ENCODE measurements at places on chromosomes 16 and 17.

DNA sequence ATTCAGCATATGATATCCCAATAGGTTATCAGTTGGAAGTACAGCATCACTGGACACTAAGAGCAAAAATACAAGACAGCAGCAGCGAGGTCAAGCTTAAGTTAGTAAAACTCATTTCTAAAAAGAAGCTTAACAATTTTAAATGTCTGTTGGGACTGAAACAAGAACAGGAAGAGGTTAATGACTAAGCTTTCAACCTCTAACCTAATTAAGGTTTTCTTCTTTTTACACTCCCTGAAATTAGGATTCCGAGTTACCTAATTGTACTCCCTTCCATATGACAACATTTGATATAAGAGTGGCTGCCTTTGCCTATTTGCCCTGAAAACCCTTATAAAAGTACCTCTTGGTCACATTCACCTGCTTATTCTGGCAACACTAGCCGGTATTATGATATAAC, 34.3 kb downstream of the CPSF4L start:
- no peak for DNase-seq

DNA sequence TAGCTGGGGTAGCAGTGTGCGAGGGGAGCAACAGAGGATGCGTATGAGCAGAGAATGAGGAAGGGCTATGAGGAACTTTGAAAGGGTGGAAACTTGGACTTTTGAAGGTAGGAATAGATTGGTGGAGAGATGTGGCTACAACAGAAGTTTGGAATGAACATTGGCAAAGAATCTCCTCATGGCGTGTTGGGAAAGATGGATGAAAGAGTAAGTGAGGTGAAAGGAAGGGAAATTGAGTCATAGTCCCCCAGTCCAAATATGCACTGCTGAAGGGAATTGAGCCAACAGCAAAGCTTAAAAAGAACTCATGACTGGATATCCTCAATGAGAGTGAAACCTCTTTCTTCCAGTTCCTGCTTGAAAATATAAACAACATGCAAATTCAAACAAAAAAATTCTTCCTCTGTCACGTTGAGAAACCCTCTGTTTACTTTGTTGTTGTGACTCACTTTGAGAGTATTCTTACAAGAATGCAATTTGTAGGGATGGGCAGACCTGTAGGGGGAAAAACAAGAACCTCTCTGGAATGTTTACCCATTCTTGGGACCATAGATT, 313.2 kb upstream of the KCNJ16 start:
- DNase-seq: no peak

GRCh38 chr16:85619101-85619891, 6.2 kb downstream of the GSE1 start:
- no peak for DNase-seq

DNA sequence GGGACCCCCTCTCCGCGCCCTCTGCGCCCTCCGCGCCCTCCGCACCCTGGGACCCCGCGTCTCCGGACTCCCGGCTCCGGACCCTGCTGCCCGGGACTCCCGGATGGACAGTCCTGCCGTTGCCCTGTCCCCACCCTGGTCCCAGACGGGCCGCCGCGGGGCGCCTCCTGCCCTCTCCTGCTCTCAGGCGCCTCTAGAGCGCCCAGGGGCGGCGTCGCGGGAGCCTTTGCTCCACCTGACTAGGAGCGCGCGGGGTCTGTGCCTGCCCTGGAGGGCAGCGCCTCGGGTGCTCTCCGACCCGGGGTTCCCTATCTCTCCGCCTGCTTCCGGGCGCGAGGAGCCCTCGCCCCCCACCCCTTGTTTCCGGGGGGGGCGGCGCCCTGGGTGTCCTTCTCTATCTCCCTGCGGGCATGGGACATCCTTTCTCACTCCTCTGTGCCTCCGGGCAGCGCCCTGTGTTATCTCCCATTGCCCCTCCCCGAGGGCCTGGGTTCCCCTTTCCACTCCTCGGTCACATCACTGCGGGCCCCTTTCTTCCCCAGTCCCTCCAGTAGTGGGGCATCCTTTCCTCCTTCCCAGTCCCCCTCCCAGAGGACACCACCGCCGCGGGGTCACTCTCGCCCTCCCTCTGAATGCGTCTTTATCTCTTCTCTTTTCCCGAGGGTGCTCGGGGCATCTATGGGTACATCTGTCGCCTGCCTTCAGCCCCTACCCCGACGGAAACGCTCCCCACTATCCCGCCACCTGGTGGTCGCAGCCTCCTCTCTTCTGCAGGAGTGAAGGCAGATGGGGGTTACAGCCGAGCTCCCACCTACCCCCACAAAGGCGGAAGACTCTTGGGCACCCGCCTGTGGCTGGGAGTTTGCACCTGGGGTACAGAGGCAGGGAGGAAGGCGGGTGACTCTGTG, 875 bp downstream of the PRKCB start:
- peak; percentile 27 for DNase-seq

DNA sequence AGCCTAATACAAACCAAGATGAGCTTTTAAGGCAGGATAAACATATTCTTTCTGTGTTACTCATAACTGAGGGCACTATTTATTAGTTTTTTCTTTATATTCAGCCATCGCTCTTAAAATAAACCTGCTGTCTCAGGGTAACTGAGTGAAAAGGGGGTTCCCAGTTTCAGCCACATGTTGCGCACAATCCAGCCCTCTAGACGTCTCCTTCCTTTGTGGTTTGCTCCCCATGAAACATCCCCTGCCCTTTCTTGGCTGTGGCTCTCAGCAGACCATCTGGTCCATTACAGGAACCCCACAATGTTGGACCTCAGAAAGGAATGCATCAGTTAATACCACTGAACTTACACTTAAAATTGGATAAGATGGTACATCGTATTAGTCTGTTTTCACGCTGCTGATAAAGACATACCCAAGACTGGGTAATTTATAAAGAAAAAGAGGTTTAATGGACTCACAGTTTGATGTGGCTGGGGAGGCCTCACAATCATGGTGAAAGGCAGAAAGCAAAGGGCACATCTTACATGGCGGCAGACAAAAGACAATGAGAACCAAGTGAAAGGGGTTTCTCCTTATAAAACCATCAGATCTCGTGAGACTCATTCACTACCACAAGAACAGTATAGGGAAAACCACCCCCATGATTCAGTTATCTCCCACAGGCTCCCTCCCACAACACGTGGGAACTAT, 12.6 kb upstream of the IL21R start:
- DNase-seq: no peak

DNA sequence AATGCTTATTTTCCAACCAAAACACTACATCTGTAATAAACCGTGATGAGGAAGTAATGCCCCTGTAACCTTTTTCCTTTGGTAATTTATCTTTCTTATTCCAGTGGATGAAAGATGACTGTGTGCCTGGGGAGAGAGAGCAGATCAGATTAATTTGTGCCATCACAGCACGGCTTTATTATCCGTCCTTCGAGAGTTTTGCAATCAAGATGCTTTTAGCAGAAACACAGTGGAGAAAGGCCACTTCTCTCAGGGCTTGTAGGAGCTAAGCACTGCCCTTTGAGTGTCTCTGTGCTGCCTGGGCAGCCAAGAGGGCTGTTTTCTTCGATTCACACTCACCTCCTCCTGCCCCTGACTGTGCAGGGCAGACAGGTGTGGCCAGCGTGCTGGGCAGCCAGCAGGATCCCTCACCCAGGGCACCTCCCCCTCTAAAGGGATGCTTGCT, 190.2 kb downstream of the PRKCA start:
- DNase-seq: no peak

- DNase-seq: no peak
Measured at GRCh38 chr16:7487574-7488323, 155.1 kb downstream of the RBFOX1 start.

- no peak for DNase-seq
Measured at GRCh38 chr17:73824321-73824720, 180.1 kb upstream of the SDK2 start.

- no peak for DNase-seq
Measured at GRCh38 chr16:63530974-63531373, 1494.7 kb upstream of the CDH8 start.

DNA sequence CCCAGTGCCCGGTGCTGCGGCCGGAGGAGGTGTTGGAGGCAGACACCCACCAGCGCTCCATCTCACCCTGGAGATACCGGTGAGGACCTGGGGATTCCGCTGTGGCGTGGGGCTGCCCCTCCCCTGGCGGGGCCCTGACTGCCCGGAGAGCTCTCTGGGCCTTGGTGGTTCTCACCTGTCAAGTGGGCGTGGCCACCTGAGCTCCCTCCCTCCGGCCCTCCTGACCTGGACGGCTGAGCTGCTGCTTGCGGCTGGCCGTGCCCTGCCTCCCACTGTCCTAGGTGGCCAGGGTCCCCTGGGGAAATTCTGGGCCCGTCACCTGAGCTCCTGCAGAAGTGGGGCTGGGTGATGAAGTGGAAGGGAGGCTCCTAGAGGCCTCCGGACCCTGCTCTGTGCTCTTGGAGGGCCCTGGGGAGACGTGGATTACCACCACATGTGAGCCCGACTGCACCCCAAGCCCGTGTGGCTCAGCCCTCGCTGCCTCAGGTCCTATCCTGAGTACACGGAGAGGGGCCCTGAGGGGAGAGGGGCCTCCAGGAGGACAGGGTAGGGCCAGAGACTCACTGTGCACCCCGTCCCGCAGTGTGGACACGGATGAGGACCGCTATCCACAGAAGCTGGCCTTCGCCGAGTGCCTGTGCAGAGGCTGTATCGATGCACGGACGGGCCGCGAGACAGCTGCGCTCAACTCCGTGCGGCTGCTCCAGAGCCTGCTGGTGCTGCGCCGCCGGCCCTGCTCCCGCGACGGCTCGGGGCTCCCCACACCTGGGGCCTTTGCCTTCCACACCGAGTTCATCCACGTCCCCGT, 1.1 kb downstream of the IL17C start:
- no peak for DNase-seq

DNA sequence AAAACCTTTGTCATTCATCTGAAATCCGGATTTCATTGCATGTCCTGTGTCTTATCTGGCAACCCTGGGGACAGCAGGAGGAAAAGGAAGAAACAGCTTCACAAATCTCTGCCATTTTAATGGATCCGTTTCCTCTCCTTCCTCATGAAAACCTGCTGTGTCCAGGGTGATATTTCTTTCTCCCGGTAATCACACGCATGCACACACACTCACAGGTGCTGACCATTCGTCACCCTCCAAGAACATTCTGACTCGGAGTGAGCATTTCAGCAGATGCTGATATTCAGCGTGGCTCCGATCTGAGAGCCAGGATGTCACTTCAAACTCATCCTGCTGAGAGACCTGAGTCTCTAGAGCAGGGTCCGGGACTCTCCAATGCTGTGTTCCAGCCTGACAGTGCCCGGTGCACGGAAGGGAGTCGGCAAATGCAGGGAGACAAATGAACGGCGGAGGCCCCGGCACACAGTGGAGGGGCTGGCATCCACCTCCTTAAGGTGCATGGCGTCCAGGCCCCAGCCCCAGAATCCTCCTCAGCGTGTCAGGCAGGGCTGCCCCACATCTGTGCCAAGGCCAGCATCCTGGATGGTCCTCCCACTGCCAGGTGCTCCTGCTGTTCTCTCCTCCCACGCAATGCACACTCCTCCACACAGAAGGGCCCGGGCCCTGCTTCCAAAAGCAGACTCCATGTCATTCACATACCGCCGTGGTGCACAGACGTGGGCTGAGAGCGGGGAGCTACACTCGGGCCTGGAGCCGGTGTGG, 70.7 kb downstream of the RBFOX3 start:
- no peak for DNase-seq

DNA sequence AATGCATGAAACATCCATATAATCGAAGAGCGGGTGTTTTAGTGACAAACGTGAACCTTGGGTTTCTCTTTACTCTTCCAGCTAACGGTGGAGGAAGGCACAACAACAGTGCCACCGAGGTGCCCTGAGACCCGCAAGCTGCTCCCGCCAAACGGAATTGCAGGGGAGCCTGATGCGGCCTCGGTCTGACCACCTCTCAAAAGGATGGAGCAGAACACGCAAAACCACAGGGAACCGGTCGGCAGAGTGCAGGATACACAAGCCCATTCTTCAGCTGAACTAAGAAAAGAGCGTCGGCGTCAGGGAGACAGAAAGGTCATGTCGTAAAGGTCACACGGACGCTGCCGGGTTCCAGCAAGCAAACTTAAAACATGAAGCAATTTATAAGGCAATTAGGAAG, 109.5 kb upstream of the ZNF750 start:
- DNase-seq: no peak
